Right lung (tissue), 10 donors: ENCODE measurements at places on chromosomes 1 and 21.

DNA sequence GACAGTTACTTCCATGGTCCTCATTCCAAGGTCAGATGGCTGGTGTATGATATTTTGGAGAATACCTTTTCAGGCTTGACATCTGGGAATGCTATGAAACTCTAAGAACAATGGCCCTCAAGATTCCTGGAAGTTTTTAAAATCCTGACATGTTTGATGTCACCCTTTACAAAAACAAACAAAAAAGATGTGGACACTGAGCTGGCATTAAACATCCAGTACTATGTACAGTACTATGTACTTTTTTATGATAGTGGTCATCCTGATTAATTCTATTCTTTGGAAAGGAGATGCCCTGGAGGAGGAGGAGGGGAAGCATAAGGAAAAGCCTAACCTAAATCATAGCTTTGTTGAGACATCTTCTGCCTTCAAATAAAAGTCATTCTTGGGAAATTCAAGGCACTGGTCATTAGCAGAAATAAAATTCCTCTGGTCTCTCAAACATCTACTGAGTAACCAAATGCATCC lies 235.4 kb downstream of the HMCN1 start:
- DNase-seq, result no peak

DNA sequence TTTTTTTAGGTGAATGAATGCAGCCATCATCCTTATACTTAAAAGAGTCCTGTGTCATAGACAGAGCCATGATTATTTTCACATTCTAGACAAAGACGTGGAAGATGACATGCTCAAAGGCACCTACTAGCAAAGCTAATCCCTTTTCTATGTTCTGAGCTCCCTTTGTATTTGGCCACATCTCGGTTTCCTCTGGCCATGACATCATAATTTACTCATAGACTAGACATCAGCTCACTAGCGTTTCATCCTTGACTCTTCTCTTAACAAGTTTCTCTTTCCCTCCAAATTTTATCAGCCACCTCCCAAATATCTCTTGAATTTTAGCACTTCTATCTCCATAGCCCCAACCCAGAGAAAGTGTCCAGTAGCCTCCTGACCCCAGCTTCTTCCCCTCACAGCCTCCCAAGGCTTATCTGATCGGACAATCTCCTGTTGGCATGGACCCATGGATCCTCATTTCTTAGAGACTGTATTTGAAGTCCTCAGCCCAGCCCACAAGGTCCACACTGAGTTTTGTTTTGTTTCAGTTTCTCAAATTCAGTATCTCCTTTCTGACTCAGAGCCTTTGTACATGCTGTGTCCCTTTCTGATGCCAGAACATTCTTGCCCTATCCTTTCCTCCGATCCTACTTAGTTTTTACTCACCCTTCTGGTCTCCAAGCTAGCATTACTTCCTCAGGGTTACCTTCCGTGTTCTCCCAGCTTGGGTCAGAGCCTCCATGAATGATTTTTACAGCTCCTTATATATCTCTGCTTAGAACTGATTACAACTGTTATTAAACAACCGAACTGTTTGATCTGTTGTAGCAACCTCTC lies 33.0 kb upstream of the EPS8L3 start:
- DNase-seq, result no peak

- no peak for DNase-seq
These were observed 509 bp downstream of the ADAMTS4 start for GRCh38 chr1:161198194-161198896.

DNA sequence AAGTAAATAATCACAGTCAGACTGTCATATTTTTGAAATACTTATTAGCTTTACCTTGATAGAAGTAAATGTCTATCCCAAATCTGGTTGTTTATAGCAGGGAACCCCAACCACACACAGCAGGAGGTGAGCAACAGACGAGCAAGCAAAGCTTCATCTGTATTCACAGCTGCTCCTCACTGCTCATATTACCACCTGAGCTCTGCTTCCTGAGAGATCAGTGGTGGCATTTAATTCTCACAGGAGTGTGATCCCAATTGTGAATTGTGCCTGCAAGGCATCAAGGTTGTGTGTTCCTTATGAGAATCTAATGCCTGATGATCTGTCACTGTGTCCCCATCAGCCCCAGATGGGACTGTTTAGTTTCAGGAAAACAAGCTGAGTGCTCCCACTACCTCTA lies 104.3 kb downstream of the GPATCH2 start:
- no peak for DNase-seq

- DNase-seq, result no peak
These were observed 8.5 kb downstream of the CLDN19 start for GRCh38 chr1:42731585-42731984.

GRCh38 chr1:51156752-51157151 lies 54.7 kb downstream of the C1orf185 start:
- DNase-seq, result no peak

DNA sequence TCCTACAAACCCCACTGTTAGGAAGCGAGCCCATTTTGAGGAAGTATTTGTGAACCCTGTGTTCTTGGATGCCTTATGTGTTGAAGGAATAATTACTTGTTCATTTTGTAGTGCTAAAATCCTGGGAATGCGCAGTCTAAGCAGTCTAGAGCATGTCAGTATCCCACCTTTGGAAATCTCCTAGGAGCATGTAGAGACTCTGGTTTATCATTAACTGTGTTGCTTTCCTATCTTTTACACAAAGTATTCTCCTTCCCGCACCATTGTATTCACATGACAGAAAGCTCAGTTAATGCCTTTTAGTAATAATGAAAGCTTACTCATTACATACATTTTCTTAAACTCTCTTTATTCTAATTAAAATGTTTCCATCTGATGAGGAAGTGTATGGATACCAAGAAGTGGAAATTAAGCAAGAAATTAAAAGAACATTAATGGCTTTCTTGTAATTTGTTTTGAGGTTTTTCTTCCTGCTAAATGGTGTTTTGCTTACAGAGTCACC lies 99.4 kb downstream of the CAMTA1 start:
- no peak for DNase-seq

GRCh38 chr1:178537382-178538090 lies 24.6 kb downstream of the TEX35 start:
- no peak for DNase-seq

DNA sequence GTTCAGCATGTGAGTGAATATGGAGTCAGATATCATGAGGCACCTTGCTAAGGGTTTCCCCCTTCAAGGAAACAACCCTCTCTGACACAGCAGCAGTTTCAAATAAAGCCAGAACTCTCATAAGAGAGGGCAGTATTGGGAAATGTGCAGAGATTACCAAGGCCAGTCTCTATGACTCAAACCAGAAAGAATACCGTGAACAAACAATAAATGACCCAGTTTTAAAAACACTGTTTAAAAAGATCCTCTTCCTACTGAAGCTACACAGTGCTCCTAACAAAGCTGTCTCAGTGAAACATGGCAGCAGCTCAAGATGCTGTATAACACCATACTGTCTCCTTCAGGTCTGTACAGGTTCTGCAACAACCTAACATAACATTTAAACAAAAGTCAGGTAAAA lies 102.6 kb downstream of the KIAA0319L start:
- no peak for DNase-seq

DNA sequence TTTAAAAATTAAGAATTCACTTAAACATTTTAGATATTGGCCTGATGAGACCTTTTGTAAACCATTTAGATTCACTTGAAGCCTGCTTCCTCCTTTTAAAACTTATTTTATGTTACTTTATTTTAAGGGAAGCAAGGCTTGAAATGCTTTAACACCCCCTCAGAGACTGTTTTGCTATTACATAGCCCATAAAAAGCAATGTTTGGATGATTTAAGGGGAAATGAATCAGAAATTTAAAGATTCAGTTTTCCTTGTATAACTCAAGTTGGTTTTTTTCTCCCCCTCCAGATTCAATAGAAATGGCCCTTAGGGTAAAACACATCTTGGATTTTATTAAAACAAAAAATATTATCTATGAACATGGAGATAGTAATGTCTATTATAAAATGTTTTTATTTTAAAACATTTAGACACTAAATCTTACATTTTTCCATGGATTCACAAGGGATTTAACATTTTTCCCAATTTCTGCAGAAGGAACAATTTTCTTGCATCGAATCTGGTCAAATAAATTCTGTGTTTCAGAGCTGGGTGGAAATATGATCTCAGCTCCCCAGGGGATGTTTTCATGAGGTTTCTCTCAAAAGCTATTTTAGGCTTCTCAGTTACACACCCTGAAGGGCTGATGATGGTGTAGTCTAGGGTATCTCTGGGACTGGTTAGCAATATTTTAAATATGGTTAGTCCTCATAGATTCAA lies 69.3 kb upstream of the WARS2 start:
- DNase-seq, result no peak
